NAMALWA (cell line): ENCODE measurements at places on chromosomes 13 and 19.

DNA sequence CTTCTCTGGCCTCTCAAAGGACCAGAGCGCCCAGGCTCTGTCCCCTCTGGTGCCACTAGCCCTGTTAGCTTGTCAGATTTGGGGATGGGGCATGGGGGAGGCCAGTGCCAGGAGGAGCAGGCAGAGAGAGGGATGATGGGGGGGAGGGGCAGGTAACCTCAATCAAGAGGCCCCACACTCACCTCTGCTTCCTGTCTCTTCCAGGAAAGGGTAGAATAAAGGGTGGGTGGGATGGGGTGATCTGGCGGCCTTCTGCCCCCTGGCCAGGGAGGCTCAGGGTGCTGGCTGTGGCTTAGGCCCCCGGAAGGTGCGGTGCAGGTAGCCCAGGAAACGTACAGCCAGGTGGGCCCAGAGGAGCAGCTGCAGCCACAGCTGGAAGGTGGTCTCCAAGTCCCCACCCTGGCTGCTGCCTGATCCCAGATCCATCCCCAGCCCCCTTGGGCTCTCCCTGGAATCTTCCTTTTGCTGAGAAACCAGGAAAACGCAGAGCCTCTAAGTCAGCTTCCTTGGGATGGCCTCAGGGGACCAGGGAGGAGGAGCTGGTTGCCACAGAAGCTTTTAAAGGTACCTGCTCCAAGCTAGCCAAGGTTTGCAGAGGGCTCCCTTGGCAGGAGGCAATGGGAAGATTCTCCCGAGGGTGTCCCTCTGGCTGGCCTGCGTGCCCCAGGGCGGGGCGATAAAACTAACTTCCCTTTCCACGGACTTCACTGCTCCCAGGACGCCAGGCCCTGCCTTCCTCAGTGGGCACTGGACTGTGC, 5.3 kb downstream of the PRKACA start:
- DNase-seq = no peak

DNA sequence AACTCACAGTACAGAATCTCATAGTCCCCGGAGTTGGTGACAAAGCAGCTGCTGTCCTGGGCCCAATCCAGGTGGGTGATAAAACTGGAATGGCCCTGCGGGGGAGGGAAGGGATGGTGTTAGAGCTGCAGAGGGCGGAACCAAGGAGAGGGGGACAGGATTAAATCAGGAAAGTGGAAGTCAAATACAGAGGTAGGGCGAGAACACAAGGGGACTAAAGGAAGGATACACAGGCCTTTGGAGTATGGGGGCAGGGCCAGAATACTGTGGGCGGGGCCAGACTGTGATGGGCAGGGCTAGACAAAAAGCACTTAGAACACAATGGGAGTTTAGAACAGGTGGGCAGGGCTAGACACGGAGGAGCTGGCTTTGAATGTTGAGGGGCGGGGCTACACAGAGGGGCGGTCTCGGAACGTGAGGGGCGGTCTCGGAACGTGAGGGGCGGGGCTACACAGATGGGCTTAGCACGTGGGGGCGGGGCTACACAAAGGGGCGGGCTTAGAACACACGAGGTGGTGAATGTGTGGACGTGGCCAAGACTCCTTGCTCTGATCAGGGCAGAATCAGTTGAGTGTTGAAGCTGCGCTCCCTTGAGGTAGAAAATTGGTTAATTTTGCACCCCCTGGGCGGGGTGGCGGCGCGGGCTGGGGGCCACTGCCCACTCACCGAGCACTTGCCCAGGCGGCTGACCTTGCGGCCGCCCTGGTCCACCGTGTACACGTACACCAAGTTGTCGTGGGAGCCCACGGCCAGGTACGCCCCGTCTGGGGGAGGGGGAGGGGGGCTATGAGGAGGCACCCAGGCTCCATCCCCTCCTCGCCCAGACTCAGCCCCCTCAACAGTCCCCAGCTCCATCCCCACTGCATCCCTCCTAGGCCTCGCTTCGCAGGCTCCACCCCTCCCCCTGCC, 14.0 kb upstream of the GPR4 start:
- peak; percentile 95 for DNase-seq

DNA sequence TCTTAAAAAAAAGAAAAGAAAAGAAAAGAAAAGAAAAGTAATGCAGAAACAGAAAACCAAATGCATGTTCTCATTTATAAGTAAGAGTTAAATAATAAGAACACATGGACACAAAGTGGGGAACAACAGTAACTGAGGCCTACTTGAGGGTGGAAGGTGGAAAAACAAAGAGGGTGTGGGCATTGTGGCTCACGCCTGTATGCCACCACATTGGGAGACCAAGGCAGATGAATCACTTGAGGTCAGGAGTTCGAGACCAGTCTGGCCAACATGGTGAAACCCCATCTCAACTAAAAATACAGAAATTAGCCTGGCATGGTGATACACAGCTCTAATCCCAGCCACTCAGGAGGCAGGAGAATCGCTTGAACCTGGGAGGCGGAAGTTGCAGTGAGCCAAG, 8.1 kb downstream of the ZNF708 start:
- DNase-seq = no peak

DNA sequence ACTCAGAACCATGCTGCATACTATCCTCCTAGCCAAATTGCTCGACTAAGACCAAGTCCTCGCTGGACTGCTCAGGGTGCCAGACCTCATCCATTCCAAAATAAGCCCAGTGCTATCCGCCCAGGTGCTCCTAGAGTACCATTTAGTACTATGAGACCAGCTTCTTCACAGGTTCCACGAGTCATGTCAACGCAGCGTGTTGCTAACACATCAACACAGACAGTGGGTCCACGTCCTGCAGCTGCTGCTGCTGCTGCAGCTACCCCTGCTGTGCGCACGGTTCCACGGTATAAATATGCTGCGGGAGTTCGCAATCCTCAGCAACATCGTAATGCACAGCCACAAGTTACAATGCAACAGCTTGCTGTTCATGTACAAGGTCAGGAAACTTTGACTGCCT, 1.5 kb downstream of the PABPC3 start:
- DNase-seq = no peak

GRCh38 chr13:112079696-112080095, 12.7 kb downstream of the SOX1 start:
- DNase-seq = no peak

DNA sequence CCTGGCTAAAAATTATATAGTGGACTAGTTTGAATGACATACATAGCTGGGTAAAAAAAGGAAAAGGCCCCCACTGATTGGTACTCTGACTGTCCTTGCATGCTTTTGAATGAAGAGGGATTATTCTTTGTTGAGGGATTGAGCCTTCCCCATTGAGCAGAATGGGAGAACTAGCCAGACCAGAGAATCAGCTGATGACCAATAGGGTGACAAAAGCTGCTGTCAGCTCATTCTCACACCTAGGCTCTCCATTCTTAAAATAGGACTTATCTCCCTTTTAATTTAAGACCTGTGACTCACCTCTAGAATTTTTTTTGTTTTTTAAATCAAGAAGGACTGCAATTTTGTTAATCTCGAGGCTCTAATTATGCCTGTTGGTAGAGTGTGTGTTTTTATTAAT, 79.3 kb downstream of the CRYL1 start:
- no peak for DNase-seq

DNA sequence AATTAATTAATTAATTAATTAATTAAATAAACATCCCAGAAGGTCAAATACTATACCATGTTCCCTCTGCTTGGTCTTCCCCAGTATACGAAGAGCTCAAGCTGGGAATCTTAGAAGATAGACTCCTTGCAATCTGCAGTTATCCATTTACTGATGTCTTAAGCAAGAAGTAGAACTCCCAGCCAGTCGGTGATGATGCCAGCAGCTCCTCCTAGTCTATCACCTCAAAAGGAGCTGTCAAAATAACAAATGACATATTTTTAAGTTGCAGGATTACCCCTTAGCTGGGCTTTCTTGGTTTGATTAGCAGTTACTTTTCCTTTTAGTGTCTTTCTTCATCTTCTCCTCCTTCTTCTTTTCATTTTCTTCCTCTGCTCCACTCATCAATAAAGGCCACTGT, 6.0 kb upstream of the ZNF507 start:
- no peak for DNase-seq

DNA sequence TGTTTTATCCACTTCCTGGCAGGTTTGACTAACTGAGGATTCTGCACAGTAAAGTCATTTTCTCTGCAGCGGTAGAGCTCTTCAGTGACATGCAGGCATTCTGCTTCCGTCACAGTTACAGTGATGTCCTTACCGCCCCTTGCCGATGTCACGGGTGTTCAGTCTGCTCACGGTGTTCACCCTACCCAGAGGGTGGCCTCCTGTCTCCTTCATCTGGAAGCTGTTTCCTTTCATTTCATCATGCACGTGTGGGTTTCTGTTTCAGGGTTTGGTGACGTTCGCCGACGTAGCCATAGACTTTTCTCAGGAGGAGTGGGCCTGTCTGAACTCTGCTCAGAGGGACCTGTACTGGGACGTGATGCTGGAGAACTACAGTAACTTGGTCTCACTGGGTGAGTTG, 33.4 kb downstream of the ZNF331 start:
- no peak for DNase-seq

- DNase-seq = peak; percentile 43
Measured at GRCh38 chr19:42281827-42282762, 13.0 kb downstream of the CIC start.

DNA sequence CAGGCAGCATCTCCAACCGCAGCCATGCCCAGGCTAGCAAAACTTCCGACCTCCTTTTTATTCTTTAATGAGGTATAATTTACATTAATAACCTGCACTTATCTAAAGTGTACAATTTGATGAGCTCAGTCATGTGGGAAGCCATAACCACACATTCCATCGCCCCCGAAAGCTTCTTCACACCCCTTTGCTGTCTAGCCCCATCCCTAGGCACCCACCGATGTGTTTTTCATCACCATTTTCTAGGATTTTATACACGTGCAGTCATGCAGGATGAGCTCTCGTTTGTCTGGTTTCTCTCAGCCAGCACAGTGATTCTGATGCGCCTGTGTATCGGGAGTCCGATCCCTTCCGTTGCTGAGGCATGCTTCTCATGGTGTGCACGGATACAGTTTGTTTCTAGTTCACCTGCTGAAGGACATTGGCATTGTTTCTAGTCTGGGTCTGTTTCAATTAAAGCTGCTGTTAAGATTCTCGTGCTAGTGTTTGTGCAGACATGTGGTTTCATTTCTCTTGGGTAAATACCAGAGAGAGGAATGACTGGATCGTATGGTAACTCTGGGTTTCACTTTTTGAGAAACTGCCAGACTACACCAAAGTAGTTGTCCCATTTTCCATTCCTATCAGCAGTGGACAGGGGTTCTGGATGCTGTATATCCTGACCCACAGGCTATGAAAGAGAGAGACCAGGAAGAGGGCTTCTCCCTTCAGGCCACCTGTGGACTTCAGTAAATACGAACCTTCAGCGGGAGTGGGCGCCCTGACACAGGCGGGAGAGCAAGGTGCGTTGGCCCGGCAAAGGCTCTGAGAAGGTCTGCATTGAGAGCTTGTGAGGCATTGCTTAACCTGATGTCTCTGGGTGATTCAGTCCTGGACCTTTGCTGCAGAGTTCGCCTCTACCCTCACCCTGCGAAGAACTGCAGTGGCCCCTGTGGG, 4.9 kb downstream of the AP1M1 start:
- no peak for DNase-seq

DNA sequence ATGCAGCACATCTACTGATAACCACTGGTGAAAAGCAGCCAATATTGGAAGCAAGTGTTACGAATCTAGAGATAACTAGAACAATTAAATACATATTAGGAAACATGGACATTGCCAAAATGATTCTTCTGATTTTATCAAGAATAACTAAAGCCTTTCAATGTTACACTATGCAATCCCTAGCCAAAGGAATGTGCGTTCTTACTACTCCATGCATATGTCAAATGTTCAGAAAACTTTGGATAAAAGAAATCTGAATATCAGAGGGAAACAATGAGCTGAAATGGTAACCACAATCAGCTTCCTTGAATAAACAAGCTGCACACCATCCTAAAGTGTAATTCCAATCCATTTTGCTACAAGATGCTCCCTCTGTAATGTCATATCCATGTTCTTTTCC, 951 bp upstream of the POSTN start:
- DNase-seq = no peak

GRCh38 chr13:69292789-69293425, 814.7 kb upstream of the ATXN8OS start:
- DNase-seq = no peak

GRCh38 chr19:22602631-22603272, 31.4 kb upstream of the ZNF492 start:
- no peak for DNase-seq

GRCh38 chr19:16834747-16835146, 5.5 kb downstream of the SIN3B start:
- no peak for DNase-seq

GRCh38 chr13:106003651-106004050, 531.8 kb downstream of the EFNB2 start:
- no peak for DNase-seq

DNA sequence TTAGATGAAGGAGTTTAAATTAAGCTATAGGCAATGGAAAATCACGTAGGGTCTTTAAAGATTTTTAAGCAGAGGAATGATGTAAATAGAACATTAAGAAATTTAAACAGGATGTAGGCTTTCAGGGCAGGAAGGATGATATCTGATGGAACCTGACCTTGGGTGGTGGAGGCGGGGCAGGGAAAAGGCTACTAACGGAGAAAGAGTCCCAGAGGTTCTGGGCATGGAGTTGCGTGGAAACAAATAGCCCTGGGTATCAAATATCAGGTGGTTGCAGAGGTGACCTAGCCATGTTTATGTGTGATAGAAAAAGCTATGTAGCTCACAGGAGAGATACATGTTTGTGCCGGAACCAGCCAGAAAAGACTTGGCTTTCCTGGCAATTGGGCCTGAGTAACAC, 7.8 kb upstream of the CDK8 start:
- DNase-seq = no peak

- no peak for DNase-seq
Measured at GRCh38 chr13:75368167-75368566, 113.8 kb downstream of the TBC1D4 start.

GRCh38 chr19:23539499-23539898, 144.2 kb upstream of the ZNF91 start:
- no peak for DNase-seq

DNA sequence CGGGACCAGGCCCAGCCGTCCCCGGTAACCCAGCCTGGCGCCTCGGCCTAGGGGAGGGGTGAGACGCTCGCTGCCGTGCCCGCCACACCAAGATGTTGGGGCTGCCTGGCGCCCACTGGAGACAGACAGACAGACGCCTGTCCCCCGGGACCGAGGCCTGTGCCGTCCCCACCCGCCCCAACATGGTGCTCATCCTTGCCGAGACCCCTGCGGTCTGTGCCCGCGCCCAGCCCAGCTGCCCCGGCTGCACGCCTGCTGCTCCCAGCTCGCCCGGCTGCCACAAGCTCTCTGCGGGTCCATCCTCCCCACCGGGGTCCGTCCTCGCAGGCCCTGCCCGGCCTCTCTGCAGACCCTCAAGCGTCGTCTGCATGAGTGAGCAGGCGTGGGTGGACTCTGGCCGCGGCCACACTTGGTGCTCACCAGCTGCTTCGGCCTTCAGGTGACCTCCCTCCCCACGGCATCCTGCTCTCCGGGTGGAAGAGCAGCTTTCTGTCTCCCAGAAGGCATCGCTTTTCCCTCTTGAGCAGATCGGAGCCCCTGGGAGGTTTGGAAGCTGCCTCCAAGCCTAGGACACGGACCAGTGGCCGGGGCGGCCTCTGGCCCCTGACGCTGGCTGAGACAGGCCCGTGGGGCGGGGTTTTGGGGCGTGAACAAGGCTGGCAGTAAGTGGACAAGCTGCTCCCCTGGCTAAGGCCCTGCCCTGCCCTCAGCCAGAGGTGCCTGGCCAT, 6.7 kb upstream of the TMPRSS9 start:
- DNase-seq = no peak
